Renal cortical epithelial cell (primary cell): ENCODE measurements at places on chromosomes 5 and 9. TPM values are rescaled to one million over a fixed set of nuclear protein-coding genes. Genes with fewer than 3 reads are reported as not detected.

GCNT4 gene
- 5.5 and 11.6 TPM in 2 replicates for total RNA-seq

ZNG1E gene
- total RNA-seq: 23.4 and 45.0 TPM in 2 replicates

CCL28 gene
- 11.0 and 26.6 TPM in 2 replicates for total RNA-seq

IL17B gene
- total RNA-seq: not detected in 2 replicates

GPR107 gene
- total RNA-seq: 19.8 and 41.0 TPM in 2 replicates

C7 gene
- total RNA-seq: not detected in 2 replicates

C1QTNF3 gene
- 3.1 TPM in 1 of 2 replicates, not detected in the other for total RNA-seq
